ENCODE measurements at places on chromosomes 12 and 14. TPM values are rescaled to one million over a fixed set of nuclear protein-coding genes. Genes with fewer than 3 reads are reported as not detected.

DNA sequence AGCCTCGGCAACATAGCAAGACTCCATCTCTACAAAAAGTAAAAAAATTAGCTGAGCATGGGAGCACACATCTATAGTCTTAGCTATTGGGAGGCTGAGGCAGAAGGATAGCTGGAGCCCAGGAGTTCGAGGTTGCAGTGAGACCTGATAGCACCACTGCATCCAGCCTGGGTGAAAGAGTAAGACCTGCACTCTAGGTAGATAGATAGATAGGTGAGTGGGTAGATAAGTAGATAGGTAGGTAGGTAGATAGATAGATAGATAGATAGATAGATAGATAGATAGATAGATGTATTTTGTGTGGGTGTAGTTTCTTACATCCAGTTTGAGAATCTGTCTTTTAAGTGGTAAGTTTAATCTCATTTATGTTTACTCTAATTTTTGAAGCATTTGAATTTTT, 72.8 kb downstream of the IFT81 start:
- no peak for DNase-seq
- H3K27ac ChIP-seq, result no peak overlapping the region
- peaks cover 24% of the 10 kb centered on the region for H3K36me3 ChIP-seq
- H3K4me3 ChIP-seq, result no peak overlapping the region
- peaks cover 7% of the 10 kb centered on the region for H3K4me1 ChIP-seq

DNA sequence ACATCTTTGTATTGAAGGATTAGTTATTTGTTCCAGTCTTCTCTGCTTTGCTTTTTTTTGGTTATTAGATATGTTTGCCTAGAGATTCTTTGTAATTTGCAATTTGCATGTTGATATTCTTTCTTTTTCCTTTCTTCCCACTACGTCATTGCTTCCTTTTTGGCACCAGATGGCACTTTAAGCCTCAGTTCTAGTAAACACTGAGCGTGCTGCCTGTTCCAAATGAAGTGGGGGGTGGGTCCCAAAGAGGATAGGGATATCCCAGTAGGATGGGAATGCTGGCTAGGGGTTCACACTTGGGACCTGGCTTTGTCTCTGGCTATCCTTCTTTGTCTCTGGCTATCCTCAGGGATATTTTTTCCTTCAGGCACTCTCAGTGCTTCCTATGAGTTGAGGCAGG, 17.0 kb downstream of the EAPP start:
- no peaks in the 10 kb centered on the region for H3K27me3 ChIP-seq
- DNase-seq, result no peak
- H3K36me3 ChIP-seq, result peaks cover 100% of the 10 kb centered on the region
- H3K27ac ChIP-seq, result no peak overlapping the region
- H3K4me1 ChIP-seq, result no peaks in the 10 kb centered on the region

The ASPG gene
- total RNA-seq, result 0.75 TPM

DNA sequence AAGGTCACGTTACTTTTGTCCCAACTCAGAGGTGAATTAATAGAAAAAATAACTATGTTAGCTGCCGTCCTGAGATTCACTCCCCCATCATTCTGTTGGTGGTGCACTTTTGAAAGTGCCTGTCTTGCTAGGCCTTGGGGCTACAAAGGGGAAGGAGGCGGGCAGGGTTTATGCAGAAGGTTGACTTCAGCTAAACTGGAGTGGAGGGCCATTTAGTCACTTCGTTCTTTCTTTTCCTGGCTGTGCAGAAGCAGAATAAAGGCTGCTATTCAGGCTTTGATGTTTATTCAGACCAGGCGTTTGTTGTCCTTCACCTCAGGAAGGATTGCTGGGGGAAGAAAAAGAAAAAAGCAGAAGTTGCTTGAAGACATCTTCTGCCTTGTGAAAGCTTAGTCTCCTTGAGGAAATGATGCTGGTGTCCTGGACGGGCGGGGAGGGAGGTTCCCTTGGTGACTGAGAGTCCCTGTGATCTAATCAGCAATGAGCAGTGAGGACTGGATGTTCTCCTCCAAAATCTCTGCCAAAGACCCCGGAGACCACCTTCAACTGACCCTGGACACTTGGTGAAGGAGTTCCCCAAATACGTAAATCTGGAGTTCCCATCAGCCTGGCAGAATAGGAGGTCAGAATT, 4.0 kb downstream of the GLT1D1 start:
- H3K36me3 ChIP-seq, result no peaks in the 10 kb centered on the region
- peaks cover 3% of the 10 kb centered on the region for H3K27me3 ChIP-seq
- no peak for DNase-seq

DNA sequence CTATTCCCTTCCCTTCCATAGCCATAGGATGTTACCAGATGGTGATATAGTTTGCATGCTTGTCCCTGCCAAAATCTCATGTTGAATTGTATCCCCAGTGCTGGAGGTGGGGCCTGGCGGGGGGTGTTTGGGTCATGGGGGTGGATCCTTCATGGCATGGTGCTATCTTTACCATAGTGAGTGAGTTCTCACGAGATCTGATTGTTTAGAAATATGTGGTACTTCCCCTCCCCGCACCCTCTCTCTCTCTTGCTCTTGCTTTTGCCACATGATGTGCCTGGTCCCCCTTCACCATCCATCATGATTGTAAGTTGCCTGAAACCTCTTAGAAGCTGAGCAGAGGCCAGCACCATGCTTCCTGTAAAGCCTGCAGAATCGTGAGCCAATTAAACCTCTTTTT, 181.3 kb downstream of the CAND1 start:
- no peak overlapping the region for H3K27ac ChIP-seq
- DNase-seq, result no peak
- H3K27me3 ChIP-seq, result no peaks in the 10 kb centered on the region
- no peaks in the 10 kb centered on the region for H3K36me3 ChIP-seq
- H3K4me1 ChIP-seq, result no peaks in the 10 kb centered on the region
